ENCODE measurements at places on chromosomes 3 and 15.

DNA sequence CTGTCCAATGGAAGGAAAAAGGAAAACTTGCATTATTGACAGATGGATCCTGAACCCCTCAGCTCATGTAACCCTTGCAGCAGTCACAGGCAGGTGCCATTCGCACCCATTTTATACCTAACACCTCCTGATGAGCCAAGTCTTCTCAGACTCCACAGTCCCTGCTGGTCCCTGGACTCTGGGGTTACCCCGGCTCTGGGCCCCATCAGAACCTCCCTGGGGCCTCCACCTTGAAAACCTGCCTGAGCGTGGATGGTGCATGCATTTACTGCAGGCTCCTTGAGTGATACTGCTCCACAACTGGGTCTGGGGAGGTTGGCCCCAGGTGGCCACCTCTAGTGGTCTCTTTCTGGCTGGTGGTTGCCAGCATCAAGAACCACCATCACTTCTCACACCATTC lies 15.9 kb upstream of the DOCK3 start:
- DNase-seq: no peak

DNA sequence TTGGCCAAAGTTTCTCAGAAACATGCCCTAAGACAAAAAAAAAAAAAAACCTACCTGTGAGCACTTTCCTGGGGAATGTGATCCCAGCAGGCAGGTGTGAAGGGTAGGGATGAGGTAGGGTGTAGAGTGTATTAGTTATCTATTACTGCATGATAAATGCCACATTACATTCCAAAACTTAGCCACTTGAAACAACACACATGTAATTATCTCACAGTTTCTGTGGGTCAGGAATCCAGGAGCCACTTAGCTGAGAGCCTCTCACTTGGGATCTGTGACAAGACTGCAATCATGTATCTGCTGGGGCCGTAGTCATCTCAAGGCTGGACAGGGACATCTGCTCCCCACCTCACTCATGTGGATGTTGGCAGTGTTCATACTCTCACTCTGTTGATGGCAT lies 18.9 kb upstream of the FBN1 start:
- DNase-seq: no peak

DNA sequence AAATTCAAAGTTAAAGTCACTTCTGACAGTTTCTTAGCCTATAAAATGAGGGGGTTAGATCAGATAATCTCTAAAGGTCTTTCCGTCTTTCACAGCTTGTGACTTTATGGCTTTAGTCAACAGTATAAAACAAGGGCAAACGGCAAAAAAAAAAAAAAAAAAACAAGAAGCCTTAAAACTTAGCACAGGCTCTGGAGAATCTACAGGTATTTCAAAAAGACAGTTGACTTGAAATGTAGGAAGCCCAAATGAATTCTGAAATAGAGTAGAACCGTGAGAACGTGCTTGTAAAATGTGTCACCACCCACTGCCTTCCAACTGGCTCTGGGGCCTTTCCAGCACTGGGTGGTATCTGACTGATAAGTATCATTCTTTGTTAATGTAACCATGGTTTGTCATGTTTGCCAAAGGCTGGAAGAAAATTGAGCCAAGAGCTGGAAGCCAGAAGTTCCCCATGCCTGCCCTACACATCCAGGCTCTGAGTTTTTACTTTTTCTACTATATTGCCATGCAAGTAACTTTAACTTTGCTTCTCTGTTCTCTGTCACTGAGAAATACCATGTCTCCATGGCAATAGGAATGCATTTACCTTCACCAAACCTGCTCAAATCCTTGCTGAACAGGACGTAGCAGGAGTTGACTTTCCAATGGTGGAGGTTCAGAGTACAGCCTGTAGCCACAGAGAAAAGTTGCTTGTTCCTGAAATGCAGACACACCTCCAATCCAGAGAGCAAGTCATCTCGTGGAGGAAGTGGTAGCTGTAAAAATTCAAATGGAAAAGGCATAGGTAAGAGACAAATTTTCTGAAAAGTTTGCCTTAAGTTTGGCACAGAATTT lies 35.8 kb upstream of the THSD4 start:
- DNase-seq: no peak

GRCh38 chr3:63967675-63968611 lies 55.4 kb downstream of the PSMD6 start:
- no peak for DNase-seq

- no peak for DNase-seq
These were observed 40.2 kb downstream of the GPR156 start for GRCh38 chr3:120244834-120245225.

DNA sequence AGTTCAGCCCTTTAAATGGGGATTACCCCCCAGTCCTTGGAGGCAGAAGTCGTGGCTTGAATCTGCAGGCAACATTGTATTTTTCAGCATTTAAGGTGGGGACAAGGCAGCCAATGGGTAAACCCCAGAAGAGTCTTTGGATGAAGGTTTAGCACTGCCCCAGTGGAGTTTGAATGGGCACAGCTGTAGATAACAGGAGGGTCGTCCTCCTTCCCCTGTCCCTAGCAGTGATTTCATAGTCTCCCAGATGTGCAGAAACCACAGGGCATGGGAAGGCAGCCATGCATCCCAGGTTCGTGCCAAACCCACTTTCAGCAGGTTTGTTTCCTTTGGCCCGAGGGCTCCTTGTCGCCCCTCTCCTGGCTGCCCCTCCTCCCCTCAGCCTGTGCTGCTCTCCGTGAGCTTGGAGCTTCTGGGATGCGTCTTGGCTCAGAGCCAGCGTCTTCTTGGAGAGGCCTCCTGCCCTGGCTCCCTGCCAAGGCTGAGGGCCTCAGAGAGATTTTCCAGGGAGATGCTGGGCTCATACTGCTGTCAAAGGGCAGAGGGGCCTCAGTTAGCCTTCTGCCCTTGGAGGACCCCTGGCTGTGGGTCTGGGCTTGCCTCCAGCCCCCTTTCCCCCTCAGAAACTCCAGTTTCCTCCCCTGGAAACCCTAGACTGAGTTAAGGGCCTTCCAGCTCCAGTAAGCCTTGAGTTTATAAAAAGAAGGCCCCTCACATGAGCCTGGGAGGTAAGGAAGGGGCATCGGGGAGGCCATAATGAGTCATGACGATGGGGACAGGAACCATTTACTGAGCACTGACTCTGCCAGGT lies 48.9 kb upstream of the POLG start:
- no peak for DNase-seq

- DNase-seq: no peak
These were observed 14.6 kb downstream of the ADAM10 start for GRCh38 chr15:58734859-58735258.

- DNase-seq: no peak
These were observed 288.9 kb upstream of the TPM1 start for GRCh38 chr15:62753518-62754221.

GRCh38 chr3:71146673-71147072 lies 436.9 kb downstream of the FOXP1 start:
- DNase-seq: no peak

GRCh38 chr3:185663929-185664328 lies 77.8 kb downstream of the SENP2 start:
- no peak for DNase-seq

- no peak for DNase-seq
These were observed 37.3 kb downstream of the ZBTB38 start for GRCh38 chr3:141405591-141405990.

GRCh38 chr3:126753191-126754160 lies 49.4 kb downstream of the CHCHD6 start:
- DNase-seq: no peak

GRCh38 chr3:34008191-34008590 lies 209.8 kb downstream of the PDCD6IP start:
- DNase-seq: no peak

GRCh38 chr3:109874896-109875708 lies 537.8 kb upstream of the DPPA4 start:
- DNase-seq: no peak

DNA sequence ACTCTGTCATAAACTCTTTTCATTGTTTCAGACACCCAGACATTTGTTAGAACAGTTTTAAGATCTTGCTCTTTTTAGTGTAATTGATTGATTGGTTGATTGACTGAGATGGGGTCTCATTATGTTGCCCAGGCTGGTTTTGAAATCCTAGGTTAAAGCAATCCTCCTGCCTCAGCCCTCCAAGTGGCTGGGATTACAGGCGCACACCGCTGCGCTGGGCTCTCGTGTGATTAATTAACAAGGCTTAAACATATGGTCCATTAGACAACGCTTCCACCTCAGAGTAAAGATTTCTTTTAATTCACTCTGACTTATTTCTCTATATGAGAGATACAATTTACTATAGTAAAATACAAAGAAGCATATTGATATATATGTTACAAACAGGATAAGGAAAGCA lies 114.0 kb upstream of the C2CD4B start:
- DNase-seq: no peak

- no peak for DNase-seq
These were observed 283.8 kb upstream of the FRG2C start for GRCh38 chr3:75380276-75380771.

GRCh38 chr3:42175386-42176240 lies 84.5 kb downstream of the TRAK1 start:
- DNase-seq: no peak

GRCh38 chr15:69608661-69609060 lies 156.0 kb downstream of the RPLP1 start:
- no peak for DNase-seq

DNA sequence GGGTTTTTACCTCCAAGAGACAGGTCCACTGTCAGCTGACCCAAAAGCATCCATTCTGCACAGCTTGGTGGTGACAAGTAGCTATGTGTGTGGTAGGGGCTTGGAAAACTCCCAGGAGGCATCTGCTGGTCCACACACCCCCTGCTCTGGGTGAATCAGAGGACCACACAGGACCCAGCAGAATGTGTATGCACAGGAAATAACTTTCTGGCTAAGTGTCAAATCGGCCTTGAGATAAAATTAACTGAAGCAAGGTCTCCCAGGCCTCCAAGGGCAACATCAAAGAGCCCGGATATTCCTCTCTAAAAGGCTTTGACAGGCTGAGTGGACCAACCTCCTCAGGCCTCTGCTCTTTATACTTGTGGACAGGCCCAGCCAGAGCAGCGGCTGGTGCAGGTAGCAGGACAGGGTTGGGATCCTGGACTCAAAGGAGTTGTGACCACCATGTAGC lies 66.5 kb downstream of the CTNNB1 start:
- DNase-seq: no peak

- DNase-seq: no peak
These were observed 8.5 kb downstream of the PPCDC start for GRCh38 chr15:75031848-75032247.

DNA sequence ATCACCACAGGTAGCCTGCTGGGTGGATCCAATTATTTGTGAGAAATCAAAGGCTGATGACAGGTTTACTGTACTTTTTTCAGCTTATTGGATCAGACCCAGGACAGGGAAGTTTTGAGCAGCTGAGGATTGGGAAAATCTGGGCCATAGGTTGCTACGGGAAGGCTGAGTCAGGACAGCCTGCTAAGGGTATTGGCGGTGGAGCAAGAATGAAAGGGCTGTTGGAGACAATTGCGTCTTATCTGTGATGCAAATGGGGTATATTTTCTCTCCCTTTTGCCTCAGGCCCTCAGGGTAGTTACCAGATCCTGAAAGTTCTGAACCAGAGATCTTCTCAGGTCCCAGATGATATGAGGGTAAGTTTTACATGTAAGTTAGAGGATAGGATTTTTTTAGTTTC lies 317.7 kb downstream of the EDEM1 start:
- no peak for DNase-seq

- no peak for DNase-seq
These were observed 307.7 kb upstream of the KCNH8 start for GRCh38 chr3:18840535-18841137.

DNA sequence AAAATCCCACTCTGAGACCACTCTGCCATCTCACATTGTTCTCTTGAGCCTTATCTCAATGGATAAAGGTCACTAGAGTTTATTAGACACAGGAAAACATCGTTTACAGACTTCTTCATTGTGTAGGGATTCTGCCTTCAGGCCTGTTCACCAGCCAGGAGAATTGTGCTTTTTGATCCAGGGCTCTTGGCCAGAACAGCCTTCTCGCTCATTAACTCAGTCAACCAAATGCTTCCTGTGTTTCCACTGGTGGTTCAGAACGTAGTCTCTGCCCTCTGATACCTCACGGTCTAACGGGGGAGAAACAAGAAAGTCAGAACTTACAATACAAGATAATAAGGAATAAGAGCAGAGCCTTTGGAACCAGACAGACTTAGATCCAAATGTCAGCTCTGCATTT lies 54.2 kb upstream of the TSEN2 start:
- no peak for DNase-seq

GRCh38 chr15:81030301-81030750 lies 29.6 kb downstream of the TLNRD1 start:
- DNase-seq: no peak

DNA sequence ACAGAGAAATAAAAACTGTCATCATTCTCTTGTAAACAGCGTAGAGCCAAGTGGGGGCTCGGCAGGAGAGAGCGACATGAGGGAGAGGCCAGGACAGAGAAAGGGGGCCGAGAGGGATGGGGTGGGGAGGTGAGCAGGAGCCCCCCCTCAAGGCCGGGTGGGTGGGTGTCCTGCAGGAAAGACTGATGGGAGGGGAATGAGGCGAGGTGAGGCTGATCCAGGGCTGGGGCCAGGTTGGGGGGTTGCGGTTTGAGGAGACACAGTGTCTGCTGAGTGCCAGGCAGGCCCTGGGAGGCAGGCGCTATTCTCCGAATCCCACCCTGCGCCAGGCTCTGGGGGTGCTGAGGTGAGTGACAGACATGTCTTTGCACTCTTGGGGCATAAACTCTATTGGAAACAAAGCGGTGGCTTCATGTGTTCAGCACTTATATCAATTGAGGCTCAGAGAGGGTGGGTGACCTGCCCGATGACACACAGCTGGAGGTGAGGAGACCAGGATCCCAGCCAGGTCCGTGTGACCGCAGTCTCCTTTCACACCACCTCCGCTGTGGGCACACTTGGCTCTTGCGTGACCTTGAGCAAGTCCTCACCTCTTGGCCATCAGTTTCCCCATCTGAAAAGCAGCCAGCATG lies 19.6 kb upstream of the CSPG4 start:
- no peak for DNase-seq

- DNase-seq: no peak
These were observed 149.6 kb downstream of the OPA1 start for GRCh38 chr3:193742628-193743027.

- no peak for DNase-seq
These were observed 105.2 kb downstream of the EPHA3 start for GRCh38 chr3:89212619-89213018.

GRCh38 chr15:83318861-83319415 lies 34.5 kb upstream of the BNC1 start:
- DNase-seq: no peak

DNA sequence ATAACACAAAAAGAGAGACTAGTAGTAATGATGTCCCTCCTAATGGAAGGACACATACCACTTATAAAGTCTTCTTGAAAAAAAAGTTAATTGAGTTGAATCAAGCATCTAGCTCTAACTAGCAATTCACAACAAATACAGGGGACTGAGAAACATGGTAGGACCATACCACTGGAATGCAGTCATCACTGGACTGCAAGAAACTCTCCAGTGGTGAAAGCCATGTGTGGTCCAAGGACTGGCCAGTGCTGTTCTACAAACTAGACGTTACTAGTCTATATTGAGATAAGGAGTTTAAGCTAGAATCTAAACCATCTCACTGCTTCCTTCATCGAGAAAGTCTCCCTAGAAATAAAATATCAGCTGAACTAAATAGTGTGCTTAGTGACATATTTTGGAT lies 16.7 kb downstream of the FBN1 start:
- no peak for DNase-seq

GRCh38 chr15:43771816-43772215 lies 5.0 kb downstream of the ELL3 start:
- DNase-seq: no peak
